Fibroblast of skin of right biceps (primary cell): ENCODE measurements at places on chromosomes 6 and 20.

GRCh38 chr20:50271176-50271575, 80.5 kb downstream of the CEBPB start:
- DNase-seq: no peak

DNA sequence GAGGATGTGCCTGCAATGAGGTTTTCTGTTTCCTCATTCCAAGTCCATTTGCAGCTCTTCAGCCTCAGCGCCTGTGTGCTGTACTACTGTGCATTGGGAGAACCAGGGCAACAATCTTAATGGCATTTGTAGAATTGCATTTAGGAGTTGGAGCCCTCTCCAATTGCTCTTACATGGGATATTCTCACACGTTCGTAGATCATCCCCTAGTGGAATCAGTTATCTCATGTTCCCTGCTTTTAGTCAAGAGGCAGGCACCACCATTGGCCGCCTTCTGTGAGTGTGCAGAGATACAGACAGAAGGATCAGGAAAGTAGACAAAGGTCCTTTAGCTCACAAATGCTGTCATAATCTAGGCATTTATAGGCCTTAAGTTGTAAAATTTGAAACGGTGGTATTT, 84.2 kb upstream of the RGS17 start:
- DNase-seq: no peak

GRCh38 chr20:3797592-3798372, 1.7 kb downstream of the CDC25B start:
- DNase-seq: peak; percentile 47

DNA sequence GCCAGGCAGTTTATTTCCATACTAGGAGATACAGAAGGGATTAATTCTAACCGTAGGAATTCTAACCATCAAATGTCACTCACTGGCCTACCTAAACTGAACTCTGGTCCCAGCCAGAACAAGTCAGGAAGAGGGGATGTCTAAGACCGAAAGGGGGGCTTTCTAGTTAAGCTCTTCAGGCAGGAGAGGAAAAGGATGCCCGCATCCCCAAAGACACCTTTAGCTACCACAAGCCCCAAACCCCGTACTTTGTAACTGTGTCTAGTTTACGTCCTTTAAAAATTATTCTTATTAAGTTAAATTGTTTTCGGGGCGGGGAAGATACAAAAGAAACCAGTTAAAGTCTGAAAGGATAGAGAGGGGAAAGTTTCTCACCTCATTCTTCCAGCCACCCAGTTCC, 1.2 kb upstream of the ZNF76 start:
- no peak for DNase-seq

DNA sequence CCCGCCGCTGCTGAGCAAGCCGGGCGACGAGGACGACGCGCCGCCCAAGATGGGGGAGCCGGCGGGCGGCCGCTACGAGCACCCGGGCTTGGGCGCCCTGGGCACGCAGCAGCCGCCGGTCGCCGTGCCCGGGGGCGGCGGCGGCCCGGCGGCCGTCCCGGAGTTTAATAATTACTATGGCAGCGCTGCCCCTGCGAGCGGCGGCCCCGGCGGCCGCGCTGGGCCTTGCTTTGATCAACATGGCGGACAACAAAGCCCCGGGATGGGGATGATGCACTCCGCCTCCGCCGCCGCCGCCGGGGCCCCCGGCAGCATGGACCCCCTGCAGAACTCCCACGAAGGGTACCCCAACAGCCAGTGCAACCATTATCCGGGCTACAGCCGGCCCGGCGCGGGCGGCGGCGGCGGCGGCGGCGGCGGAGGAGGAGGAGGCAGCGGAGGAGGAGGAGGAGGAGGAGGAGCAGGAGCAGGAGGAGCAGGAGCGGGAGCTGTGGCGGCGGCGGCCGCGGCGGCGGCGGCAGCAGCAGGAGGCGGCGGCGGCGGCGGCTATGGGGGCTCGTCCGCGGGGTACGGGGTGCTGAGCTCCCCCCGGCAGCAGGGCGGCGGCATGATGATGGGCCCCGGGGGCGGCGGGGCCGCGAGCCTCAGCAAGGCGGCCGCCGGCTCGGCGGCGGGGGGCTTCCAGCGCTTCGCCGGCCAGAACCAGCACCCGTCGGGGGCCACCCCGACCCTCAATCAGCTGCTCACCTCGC, 1.5 kb downstream of the ARID1B start:
- peak; percentile 64 for DNase-seq

GRCh38 chr6:151286214-151286613, 46.4 kb downstream of the AKAP12 start:
- DNase-seq: no peak

- peak; percentile 46 for DNase-seq
Measured at GRCh38 chr6:83057705-83058321, 7.8 kb downstream of the UBE3D start.

GRCh38 chr6:166772518-166772917, 145.5 kb upstream of the RPS6KA2 start:
- no peak for DNase-seq

DNA sequence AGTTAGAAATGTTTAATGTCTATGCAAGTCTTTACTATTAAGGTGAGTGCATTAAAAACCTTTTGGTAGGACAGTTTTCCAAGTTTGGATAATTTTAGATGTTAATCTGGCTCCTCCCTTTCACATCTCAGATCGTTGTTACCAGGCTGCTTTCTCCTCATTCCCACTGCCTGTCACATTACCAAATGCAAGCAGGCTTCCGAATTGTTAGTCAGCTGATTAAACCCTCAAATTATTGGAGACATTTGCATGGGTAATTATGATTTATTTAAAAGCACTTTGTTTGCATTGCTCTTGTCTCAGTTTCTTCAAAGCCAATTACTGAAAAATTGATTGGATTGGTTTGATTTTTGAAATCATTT, 816.5 kb downstream of the KIF16B start:
- DNase-seq: no peak

GRCh38 chr6:130216620-130217019, 6.1 kb downstream of the SAMD3 start:
- no peak for DNase-seq

DNA sequence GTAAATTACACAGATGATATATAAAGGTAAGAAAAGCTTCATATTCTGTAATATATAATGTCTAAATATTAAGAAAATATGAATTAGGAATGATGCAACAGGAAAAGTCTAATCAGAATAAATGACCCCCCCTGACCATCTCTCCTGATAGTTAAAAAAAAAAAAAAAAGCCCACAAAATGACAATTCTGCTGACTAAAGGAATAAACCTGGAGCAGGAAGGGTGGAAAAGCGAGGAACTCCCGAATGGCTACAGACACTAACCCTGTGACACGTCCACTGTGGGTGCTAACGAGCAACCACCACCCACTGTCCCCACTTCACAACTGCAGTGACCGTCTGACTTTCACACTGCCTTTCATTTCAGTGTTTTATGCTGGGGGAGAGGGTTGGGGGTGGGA, 67.6 kb upstream of the FOXQ1 start:
- no peak for DNase-seq

DNA sequence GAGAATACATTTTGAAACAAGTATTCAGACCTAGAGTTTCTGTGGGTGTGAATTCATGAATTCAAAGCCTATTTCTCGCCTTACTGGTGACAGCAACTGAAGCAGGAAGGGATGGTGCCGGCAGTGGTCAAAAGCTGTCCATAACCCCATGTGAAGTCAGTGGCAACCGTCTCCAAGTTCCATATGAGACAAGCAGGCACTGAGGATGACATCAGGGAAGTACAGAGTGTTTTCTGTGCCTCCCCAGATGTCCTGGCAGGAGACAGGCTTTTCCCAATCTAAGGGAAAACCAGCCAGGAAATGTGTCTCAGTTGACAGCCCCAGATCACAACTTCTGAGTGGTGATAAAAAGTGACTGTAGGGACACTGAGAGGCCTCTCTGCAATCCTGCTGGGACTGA, 66.6 kb downstream of the HIVEP2 start:
- no peak for DNase-seq

- peak; percentile 22 for DNase-seq
Measured at GRCh38 chr6:53493635-53494025, 51.3 kb downstream of the GCLC start.

DNA sequence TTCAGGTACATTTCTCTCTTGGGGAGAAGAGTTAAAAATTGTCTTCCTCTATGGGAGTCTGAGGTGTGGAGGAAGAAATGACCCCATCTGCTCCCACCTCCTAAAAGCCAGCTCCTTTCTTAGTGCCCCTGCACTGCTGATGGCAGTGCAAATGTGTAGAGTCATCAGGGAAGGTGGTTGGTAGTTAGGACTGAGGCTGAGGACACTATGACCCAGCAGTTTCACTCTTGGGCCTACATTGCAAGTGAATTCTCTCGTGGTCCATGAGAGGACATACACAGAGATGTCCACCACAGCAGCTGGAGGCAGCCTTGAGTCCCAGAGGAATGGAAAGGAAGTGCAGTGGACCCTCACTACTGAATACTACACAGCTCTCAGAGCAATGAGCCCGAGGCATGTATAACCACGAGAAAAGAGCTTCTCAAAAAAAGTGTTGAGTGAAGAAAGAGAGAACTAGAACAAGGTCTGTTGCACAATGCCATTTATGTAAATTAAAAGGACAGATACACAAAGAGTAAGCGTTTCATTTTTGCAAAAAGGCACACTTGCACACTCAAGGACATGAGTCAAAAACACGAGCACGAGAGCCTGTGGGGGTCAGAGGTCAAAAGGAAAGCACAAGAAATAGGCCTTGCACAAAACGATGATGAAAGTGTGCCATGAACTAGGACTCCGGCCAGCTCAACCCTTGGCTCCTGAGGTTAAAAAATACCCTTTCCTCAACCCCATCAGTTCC, 308.2 kb upstream of the PRND start:
- DNase-seq: no peak

DNA sequence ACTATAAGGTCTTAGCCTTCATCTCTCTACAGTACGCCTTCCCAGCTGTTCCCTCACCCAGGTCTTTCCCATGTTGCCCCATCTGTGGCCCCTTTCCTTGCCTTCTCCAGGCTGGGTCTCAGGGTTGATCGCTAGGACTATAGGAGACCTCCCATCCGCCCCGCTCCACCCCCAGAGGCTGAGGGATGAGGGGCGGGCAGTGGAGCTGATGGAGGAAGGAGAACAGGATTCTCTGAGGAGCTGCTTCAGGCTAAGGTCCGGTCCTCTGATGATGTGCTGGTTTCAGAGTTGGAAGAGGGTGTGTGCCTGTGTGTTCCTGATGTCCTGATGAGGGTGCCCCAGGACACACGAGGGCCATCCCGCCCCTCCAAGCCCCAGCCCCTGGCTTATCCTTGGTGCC, 154.8 kb upstream of the QKI start:
- DNase-seq: no peak

- peak; percentile 15 for DNase-seq
Measured at GRCh38 chr6:158374020-158374419, 61.8 kb downstream of the TULP4 start.

DNA sequence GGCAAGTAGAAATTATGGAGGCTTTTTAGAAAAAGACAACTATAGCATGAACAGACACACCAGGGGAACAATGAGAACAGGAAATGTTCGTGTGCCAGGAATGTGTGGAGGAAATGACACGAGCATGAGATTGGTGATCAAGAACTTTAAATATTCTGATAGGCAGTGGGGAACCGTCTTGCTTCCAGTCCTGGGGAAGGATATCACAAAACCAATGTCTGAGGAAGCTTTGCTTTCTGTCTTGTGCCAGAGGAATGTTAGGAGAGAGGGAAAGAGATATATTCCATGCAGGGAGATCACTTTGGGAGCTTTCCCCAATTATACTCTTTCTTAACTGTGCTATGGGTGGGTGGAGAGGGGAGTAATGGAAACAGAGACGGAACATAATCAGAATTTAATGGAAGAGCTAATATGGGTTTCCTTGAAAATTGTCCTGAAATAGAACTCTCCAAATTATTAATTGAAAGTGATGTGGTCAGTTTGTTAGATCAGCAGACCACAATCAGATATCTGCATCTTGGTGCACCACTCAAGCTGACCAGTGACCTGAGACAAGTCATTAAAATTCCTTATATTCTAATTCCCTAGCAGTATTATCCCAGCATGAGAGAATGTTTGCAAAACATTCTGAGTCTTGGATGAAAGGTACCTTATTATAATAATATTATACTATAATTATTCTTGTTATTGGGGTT, 178.2 kb downstream of the SOX4 start:
- peak; percentile 26 for DNase-seq

DNA sequence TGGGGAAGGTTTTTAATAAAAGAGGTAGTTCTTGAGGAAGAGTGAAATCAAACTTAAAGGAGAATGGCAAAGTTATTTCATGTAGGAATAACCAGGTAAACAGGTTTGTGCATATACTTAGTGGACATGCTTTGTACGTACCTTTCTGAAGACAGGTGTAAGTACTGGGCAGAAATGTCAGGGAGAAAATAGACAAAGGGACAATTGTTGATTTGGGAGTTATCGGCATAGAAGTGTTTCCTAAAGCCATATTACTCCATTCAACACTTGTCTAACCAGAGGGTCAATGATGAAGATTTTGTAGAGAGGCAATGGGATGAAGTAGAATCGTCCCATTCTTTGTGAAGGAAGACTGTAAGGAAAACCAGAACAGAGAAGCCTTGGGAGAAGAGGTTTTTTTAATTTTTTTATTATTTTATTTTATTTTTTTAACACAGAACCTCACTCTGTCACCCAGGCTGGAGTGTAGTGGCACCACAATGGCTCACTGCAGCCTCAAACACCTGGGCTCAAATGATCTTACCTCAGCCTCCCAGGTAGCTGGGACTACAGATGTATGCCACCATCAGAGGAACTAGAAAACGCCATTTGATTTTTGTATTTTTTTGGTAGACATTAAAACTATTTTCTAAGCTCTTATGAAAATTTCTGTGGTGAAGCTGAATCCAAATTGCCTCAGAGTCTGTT, 18.0 kb downstream of the SMAP1 start:
- DNase-seq: no peak
